Activated naive CD4-positive, alpha-beta T cell treated with anti-CD3 and anti-CD28 coated beads, Interleukin-2, amount 10 ng/mL, durations not matched to agents 7 days and 5 days (primary cell): ENCODE measurements at places on chromosomes 7 and 10.

DNA sequence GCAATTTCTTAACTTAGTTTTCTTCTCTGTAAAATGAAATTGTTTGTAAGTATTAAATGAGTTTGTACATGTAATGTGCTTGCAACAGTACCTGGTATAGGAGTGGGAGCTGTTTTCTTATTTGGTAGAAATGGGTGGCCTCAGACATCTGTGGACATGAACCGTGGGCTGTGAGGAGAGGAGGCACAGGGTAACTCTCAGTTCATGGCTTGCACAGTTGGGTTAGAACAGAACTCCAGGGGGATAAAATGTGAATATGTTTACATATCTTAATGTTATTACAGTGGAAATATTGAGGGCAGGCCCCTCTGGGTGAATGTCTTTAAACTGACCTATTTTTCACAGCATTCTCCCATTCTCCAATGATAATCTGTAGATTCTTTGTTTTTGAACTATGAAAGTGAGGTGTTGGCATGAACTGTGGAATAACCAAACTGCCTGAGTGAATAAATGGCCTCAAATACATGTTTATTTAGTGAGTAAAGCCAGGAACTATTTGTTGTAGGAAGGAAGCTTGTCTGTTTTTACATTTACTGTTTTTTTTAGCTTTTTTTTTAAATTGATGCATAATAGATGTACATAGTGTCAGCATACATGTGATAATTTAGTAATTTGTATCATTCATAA is 2.6 kb downstream of the ABCA13 start:
- peaks cover 3% of the 10 kb centered on the region for H3K27me3 ChIP-seq
- H3K4me3 ChIP-seq, result no peak overlapping the region
- H3K4me1 ChIP-seq, result no peaks in the 10 kb centered on the region
- no peak for DNase-seq
- no peaks in the 10 kb centered on the region for H3K36me3 ChIP-seq

DNA sequence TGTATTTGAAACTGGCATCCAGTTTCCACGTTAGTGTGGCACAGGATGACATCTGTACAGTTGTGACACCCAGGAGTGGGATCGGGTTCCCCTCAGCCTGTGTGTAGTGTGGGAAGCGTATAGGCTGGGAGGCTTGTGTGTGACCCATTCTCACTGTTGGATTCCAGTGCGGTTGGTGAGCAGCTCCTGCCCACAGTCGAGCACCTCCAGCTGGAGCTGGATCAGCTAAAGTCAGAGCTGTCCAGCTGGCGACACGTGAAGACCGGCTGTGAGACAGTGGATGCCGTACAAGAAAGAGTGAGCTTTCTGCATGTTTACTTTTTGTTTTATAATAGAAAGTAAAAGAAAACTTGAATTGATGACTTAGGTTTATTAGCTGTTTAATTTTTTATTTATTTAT is 18.7 kb upstream of the GET4 start:
- no peak overlapping the region for H3K4me3 ChIP-seq
- no peaks in the 10 kb centered on the region for H3K27me3 ChIP-seq
- H3K4me1 ChIP-seq, result no peaks in the 10 kb centered on the region

DNA sequence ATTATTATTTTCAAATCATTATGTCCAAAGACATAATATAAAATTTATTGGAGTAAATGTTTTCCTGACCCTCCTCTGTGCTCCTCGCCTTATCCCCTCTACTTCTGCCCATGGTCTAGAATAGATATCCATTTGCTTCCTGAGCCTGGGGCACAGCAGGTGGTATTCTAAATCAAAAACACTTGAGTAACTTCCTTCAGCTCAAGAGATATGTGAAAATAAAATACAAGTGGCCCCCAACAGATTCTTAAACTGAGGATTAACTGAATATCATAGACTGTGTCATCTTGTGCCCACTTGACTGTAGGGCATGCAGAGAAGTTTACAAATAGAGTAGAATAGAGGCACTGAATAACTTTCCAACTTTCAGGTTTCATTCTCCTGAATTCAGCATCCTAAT is 59.1 kb downstream of the HGF start:
- H3K36me3 ChIP-seq, result no peaks in the 10 kb centered on the region
- no peak for DNase-seq
- no peak overlapping the region for H3K27ac ChIP-seq
- H3K27me3 ChIP-seq, result no peaks in the 10 kb centered on the region
- H3K4me1 ChIP-seq, result no peaks in the 10 kb centered on the region

- H3K36me3 ChIP-seq, result peaks cover 36% of the 10 kb centered on the region
- no peak overlapping the region for H3K27ac ChIP-seq
- H3K27me3 ChIP-seq, result no peaks in the 10 kb centered on the region
- peak; percentile 50 for DNase-seq
Observed at GRCh38 chr7:44073664-44074348, 8.4 kb upstream of the PGAM2 start.

GRCh38 chr10:127452568-127452967 is 96.5 kb upstream of the NPS start:
- H3K4me1 ChIP-seq, result no peaks in the 10 kb centered on the region
- no peak for DNase-seq
- no peak overlapping the region for H3K4me3 ChIP-seq
- H3K36me3 ChIP-seq, result no peaks in the 10 kb centered on the region

DNA sequence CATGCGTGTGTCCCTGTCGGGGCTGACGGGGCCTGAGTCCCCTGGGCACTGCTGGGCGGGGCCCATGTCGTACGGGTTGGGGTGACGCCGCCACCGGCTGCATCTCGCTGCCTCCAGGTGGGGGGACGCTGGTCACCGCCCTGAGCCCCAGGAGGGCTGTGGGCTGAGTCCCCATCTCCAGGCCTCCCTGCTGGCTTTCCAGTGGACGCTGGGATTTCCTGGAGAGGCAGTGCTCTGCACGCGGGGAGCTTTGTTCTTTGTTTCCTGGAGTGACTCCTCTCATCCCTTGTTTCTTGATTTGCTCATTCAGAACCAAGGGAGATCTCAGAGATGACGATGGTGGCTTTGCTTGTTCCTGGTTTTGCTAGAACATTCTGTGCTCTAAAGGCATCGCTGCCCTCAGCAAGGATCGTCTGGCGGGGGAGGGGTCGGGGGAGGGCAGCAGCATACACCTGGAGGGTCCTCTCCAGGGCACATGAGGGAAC is 21.0 kb downstream of the PWWP2B start:
- H3K27ac ChIP-seq, result no peak overlapping the region
- H3K4me3 ChIP-seq, result no peak overlapping the region

DNA sequence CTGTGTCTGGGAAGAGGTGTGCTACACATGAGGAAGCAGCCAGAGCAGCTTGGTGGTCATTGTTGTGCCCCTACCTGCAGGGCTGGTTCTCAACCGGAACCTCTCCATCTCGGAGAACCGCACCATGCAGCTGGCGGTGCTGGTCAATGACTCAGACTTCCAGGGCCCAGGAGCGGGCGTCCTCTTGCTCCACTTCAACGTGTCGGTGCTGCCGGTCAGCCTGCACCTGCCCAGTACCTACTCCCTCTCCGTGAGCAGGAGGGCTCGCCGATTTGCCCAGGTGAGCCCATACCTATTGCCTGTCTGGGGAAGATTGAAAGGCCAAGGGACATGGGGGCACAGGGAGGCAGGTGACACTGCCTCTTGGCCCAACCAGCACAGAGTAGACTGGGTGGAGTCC is 29.3 kb upstream of the CSGALNACT2 start:
- no peak overlapping the region for H3K4me3 ChIP-seq
- no peak for DNase-seq
- peaks cover 27% of the 10 kb centered on the region for H3K27me3 ChIP-seq
- H3K27ac ChIP-seq, result no peak overlapping the region

DNA sequence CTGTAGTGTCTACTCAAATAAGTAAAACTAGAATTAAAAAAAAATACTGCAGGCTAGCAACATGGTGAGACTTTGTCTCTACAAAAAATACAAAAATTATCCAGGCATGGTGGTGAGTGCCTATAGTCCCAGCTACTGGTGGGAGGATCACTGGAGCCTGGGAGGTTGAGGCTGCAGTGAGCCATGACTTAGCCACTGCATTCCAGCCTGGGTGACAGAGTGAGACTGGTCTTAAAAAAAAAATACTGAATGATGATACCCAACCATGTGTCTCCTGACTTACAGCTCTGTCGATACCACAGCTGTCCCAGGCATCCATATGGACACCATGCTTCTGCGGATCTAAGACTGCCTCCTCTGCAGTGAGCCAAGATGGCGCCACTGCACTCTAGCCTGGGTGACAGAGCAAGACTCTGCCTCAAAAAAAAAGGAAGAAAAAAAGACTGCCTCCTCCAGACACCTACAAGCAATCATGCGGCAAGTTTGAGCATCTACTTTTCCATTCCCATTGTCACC is 7.9 kb upstream of the FRAT1 start:
- DNase-seq, result no peak
- H3K4me3 ChIP-seq, result no peak overlapping the region
- H3K27me3 ChIP-seq, result peaks cover 24% of the 10 kb centered on the region
- no peaks in the 10 kb centered on the region for H3K36me3 ChIP-seq

DNA sequence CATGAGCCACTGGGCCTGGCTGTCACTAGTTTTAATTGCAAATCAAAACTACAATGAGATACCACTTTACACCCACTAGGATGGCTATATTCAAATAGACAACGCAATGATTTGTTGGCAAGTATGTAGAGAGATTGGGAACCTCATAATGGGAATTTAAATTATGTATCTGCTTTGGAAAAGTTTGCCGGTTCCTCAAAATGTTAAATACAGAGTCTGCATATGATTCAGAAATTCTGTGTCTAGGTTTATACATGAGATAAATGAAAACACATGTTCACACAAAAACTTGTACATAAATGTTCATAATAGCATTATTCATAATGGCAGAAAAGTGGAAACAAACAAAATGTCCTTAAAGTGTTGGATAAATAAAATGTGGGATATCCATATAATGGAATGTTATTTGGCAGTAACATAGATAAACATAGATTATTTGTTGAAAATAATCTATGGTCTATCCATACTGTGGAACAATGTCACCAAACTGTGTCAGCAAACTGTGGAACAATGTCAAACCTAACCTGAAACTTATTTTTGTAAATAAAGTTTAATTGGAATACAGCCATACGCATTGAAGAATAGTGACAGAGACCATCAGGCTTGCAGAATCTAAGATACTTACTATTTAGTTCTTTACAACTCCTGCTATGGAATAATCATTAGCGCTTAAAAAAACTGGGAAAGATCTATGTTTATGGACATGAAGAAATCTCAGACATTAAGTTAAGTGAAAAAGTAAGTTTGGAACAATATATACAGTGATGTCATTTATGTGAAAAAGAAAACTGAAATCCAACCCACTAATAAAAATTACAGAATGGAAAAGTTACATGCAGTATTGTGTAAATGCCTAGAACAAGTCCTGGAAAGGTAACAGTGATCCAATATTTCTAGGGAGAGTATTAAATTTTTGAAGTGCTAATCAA is 70.9 kb downstream of the CCDC7 start:
- DNase-seq, result no peak
- H3K36me3 ChIP-seq, result peaks cover 3% of the 10 kb centered on the region
- no peak overlapping the region for H3K4me3 ChIP-seq
- H3K4me1 ChIP-seq, result peaks cover 1% of the 10 kb centered on the region
- no peak overlapping the region for H3K27ac ChIP-seq

GRCh38 chr10:55058800-55059199 is 257.8 kb upstream of the PCDH15 start:
- H3K27me3 ChIP-seq, result no peaks in the 10 kb centered on the region
- H3K36me3 ChIP-seq, result no peaks in the 10 kb centered on the region
- no peaks in the 10 kb centered on the region for H3K4me1 ChIP-seq
- H3K4me3 ChIP-seq, result no peak overlapping the region

DNA sequence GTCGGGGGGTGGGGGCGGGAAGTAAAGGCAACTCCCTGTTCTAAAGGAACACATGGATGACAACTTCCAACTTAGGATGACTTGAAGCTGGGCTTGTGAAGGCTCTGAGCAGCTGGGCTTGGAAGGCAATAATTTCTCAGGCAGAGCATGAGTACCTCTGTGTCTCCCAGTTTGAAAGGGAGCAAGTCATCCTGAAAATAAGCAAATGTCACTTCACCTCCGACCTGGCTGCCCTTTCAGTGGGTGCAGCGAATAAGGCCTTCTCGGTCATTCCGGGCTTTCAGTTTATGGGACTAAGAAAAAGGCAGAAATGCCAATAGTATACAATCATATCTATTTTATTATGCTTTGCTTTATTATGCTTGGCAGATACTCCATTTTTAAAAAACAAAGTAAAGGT is 15.3 kb upstream of the ADAMTS14 start:
- no peak for DNase-seq
- H3K27me3 ChIP-seq, result peaks cover 13% of the 10 kb centered on the region
- no peaks in the 10 kb centered on the region for H3K36me3 ChIP-seq

- peaks cover 87% of the 10 kb centered on the region for H3K36me3 ChIP-seq
- peaks cover 12% of the 10 kb centered on the region for H3K4me1 ChIP-seq
Observed at GRCh38 chr7:21454906-21455305, 27.0 kb downstream of the SP4 start.

DNA sequence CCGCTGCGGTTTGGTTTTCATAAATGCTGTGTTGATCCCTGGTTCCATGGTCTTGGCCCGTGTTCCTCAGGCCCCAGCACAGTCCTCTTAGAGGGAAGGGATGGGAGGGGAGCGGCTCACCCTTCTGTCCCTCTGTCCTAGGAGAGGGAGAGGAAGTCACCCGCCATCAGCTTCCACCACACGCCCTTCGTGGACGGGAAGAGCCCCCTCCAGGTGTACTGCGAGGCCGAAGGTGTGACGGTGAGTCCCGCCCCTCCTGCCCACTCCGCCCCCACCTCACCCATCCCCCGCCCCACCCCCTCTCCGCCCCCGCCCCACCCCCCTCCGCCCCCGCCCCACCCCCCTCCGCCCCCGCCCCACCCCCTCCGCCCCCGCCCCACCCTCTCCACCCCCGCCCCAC is 37.5 kb upstream of the DPYSL4 start:
- peaks cover 5% of the 10 kb centered on the region for H3K27me3 ChIP-seq
- H3K27ac ChIP-seq, result no peak overlapping the region

GRCh38 chr10:62691336-62691735 is 113.2 kb upstream of the ADO start:
- H3K27ac ChIP-seq, result no peak overlapping the region
- no peak for DNase-seq
- peak overlapping the region; percentile 41 for H3K4me3 ChIP-seq

- no peak overlapping the region for H3K27ac ChIP-seq
- H3K4me1 ChIP-seq, result no peaks in the 10 kb centered on the region
- H3K4me3 ChIP-seq, result no peak overlapping the region
- DNase-seq, result no peak
Observed at GRCh38 chr10:116833986-116834985, 15.0 kb upstream of the ENO4 start.

DNA sequence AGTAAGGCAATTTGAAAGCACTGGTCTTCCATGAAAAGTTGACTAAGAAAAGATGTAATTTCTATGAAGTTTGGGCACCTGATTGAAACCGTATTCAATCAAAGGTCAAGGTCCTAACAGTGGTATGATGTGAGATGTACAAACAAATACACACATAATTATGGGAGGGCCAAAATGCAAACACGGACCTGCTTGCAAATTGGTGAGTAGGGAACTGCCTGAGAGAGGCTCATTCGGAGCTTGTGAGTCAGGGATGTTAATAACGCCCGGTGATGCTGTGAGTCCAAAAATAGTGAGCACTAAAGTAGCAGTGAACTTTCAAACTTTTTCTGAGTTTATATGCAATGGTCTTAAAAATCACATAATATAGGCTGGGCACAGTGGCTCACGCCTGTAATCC is 34.2 kb upstream of the FAM180A start:
- H3K4me1 ChIP-seq, result no peaks in the 10 kb centered on the region
- H3K27me3 ChIP-seq, result peaks cover 8% of the 10 kb centered on the region
- no peak overlapping the region for H3K27ac ChIP-seq
